NCI-H1436 treated with DMSO at 0.1 percent for 48 hours (cell line): ENCODE measurements at places on chromosomes 16 and 17.

- DNase-seq = no peak
Measured at GRCh38 chr17:80981062-80981902, 10.4 kb upstream of the CHMP6 start.

GRCh38 chr16:5756969-5757368 is 659.4 kb upstream of the EEF2KMT start:
- no peak for DNase-seq

DNA sequence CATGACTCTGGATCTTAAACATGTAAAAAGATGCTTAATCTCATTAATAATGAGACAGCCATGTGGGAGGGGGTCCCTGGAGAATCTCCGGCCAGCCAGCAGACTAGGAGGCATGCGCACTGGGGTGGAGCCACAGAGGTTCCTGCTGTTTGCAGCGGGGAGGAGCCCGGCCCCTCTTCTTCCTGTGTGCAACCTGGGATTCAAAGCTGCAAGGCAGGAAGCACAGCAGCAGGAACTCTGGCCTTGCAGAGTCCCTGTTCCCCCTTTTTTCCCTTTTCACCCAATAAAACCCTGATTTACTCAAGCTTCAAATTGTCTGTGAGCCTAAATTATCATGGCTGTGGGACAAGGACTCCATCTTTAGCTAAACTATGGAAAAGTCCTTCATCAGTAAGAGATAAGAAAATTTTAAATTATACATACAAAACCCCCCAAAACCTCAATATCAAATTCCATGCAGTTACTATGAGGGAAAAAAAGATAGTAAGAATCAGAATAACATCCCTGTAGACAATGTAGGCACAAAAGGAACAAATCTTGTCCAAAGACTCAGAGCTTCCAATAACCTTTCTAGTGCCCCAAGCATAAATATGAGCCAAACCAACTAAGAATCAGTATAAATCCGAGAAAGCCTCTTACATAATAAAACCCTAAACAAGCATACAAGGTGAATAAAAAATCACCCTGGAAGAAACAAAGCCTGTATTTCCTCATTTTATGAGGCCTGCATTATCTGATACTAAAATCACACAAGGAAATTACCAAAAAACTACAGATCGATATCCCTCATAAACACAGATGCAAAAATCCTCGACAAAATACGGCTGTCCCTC is 12.1 kb downstream of the CFDP1 start:
- DNase-seq = no peak

DNA sequence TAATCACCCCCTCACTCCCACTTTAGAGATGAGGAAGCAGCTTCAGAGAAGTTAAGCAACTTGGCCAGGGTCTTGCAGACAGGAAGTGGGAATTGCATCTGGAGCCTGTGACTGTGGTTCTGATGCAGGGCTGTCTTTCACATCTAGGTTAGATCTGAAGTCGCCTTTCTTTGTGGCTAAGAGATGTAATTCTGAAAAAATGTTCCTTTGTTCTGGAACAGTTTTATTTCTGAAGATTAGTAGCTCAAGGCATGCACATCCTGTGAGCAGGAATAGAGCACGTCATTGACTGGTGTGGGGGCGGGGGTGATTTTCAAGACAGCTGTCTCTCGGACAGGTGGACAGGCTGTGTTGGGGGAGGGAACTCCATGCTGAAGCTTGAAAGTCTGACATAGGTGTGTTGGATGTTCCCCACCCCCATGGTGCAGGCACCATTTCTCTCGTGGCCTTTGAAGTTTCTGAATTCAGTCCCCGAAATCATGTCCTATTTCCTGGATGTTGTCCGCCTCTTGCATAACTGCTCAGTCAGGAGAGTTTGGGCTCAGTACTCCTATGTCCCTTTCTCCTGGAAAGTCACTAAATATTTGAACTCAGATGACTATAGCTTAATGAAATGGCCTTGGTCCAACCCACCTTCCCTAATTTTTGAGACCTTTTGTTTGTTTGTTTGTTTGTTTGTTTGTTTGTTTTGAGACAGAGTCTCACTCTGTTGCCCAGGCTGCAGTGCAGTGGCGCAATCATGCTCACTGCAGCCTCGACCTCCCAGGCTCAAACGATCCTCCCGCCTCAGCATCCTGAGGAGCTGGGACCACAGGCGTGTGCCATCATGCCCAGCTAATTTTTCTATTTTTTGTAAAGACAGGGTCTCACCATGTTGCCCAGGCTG is 21.0 kb upstream of the HERPUD1 start:
- DNase-seq = no peak

DNA sequence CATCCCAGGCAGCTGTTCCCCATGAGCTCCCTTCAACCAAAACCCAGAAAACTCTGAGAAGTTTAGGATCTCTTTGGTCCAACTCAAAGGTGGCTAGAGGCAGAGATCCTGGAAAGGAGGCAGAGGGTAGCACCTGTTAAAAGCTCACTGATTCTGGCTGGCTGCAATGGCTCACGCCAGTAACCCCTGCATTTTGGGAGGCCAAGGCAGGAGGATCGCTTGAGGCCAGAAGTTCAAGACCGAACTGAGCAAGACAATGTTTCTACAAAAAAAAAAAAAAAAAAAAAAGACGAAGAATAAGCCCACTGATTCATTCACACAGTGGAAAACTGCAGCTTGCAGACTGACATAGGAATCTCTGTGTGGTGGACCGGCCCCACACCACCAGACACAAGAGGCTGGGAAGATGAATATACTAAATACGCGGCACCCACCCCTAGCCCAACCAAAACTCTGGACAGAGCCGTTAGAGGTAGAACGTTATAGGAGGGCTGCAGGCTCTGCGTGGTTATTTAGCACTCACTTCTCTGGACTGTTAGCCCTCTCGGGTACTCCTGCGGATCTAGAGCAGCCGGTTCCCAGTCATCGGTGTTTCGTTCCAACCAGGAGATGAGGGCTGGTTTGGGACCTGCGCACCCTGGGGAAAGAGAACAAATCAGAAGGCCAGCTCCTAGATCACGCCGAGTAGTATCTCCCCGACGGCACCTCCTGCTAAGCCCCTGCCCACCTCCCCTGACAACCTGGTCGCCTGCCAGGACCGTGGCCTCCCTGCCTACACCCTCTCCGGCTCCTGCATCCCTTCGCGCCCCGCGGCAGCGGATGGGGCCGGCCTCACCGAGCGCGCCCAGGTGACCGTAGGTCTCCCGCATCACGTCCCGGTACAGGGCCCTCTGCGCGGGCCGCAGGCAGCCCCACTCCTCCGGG is 925 bp downstream of the ZNF689 start:
- DNase-seq = no peak

DNA sequence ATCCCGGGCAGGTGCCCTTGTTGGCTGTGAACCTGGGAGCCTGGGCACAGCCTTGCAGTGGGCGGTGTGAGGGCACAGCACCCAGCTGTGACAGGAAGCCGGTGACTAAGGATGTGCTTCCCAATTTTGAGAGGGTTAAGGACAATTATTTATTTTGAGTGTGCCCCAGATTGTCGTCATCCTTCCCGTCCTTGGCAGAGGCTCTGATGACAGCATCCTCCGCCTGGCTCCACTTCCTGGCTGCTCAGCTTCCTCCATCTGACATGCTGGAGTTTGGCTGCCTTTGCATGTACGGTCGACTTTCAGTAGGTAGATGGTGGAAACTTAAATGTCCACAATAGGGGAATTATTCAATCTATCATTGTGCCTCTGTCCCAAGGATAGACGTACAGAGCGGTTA is 282.4 kb upstream of the EEF2KMT start:
- DNase-seq = no peak
